ENCODE measurements at places on chromosomes 4 and X.
A peak's percentile ranks its signal among the peaks of the same experiment; 100 is the strongest.

DNA sequence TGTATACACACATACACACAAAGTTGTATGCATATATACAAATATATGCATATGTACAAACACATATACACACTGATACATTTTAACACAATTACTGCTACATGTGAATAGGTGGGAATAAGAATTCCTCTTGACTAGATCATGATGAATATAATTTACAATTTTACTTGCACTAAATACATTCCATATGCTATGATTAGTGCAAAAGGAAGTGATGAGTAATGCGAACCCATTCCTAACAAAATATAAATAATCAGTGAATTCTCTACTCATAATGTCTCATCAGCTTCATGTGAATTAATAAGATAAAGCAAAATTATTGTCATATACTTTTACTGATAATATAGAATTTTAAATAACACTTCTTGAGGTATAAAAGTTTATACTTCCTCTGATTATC is 1077.3 kb upstream of the PCDH10 start:
- peak; percentile 37 for DNase-seq

- DNase-seq: no peak
Measured at GRCh38 chrX:13026877-13027652, 17.4 kb downstream of the FAM9C start.

DNA sequence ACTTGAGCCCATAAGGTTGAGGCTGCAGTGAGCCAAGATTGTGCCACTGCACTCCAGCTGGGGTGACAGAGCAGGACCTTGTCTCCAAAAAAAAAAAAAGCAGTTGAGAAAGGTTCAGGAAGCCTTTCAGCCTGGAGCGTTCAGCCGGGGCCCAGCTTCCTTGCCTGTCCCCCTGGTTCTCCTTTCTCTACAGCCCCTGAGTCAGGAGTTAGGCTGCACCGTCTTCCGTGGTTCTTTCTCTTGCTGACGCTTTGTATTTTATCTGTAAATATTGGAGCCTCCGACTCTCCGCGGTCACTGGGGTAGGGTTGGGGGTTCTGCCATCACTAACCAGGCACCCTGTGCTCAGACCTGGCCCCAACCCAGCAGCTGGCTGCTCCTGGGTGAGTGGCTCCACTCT is 13.8 kb upstream of the UVSSA start:
- no peak for DNase-seq

DNA sequence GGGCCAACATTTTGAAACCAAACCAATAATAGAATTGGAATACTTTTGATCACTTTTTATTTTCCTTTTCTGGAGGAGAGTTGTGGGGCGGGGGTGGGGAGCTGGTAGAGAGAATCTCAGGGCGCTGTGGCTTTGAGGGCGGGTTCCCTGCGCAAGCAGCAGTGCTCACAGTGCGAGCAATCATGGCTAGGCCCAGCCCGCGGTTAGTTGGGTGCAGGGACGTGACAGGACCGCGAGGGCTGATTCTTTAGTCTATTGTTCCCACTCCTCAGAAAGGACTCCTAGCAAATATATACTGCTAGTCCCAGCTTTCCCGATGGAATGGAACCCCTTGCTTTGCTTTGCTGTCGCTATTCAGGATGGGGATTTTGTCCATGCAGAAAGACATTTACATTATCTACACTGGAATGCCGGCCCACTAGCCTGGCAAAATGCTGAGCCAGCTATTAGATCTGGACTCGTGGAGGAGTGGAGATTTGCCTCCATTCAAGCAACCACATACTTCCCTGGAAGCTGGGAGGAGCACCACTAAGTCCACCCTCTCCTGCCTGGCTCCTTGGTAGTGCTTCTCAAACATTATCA is 23.9 kb upstream of the APLN start:
- no peak for DNase-seq

GRCh38 chr4:168787801-168788595 is 222.1 kb downstream of the CBR4 start:
- no peak for DNase-seq

DNA sequence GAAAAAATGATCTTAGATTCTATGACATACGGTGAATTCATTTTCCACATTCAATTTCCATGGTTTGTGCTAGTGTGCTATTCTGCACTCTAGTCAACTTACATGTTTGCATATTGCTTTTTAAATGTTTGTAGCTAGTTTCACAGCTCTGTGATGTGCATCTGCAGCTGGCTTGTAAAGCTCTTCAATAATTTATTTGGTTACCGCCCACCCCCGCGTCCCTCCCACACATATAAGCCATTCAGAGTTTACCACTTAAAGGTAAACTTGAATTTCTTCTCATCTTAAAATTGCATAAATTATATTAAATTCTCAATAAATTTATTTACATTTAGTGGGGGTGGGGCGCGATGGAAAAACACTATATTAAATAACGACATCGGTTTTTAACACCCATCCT is 291 bp upstream of the NBDY start:
- DNase-seq: no peak

DNA sequence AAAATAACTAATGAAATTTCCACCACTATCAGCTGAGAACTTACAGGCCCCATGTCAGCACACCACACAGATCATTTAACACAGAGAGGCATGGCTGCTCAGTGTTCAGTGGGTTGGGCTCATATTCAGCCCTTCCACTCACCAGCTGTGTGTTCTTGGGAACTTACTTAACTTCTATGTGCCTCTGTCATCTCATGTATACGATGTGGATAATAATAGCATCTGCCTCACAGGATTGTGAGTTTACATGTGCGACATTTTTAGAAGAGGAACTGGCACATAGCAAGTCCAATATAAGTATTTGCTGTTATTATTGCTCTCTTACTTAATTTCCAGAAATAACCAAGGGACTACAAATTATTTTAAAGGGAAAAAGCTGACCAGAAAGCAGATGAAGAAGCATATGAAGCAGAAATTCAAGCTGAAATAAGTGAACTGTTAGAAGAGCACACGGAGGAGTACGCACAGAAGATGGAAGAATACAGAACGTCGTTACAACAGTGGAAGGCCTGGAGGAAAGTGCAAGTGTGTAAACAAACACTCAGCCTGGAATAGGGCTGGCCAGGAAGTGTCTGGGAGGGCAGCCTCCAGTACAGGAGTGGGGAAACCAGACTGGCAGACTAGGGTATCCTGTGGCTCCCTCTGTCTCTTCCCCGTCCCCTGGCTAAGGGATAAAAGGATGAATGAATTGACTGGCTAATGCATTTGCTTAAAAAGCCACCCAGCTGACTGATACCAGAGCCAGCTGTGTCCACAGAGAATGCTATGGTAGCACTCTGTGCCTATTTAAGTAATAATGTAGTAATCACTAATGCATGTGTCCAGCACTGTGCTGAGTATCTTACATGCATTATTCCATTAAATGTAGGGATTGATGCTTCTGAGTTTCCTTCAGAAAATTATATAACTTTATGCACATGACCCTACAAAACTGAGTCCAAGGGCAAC is 67.1 kb downstream of the CC2D2A start:
- DNase-seq: no peak

DNA sequence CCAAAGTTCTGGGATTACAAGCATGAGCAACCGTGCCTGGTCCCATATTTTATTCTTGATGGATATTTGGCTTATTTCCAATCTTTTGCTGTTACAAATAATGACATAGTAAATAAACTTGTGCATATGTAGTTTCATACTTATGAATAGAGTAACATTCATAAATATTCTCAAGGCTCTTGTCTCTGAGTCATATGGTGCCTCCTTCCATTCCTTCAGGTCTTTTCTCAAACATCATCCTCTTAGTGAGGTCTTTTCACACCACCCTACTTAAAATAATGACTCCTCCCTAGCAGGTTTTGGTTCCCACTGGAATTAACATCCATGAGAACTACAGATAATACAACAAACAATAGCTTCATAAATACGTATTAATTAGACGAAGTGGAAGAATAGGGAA is 416.6 kb downstream of the IQCM start:
- no peak for DNase-seq

DNA sequence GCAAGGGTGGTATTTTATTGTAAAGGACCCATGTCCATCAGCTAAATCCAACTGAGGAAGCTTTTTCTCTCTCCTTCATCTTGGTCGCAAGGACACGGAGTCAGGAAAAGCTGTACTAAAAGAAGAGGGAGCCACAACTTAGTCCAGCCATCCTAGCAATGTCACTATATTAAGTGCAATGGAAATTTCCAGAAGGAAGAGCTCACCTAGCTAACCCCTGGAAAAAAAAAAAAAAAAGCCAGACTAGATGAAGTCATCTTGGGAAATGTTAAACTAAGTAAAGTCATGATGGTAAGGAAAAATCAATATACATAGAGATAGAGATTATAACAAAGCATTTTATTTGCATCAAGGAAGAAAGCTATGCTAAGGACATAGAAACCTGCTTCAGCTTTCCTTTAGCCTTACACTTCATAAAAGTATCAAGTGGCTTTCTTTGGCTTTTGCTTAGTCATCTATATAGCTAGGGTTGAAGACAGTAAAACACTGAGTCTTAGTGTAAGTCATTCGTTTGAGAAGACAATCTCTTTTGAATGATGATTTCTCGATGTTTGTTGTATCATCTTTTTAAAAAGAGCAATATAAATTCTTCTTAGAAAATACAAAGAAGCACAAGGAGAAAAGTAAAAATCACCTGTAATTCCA is 18.6 kb upstream of the CA5B start:
- DNase-seq: no peak

DNA sequence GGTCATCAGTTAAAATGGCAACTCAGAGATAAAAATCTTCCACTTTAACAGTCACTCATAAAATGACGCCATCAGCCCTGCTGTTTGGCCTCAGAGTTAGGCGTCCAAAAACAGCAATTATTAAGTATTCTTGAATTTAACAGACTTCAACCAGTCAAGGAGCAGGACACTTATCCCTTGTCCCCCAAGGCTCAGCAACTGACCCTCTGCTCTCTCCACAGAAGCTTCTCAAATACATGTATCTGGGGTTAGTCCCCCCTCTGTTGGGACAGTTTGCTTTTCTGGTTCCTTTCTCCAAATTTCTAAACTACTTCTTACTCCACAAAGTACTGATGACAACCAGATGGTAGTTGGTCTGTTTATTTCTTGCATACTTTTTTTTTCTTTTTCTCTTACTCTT is 54.4 kb downstream of the SOD3 start:
- DNase-seq: no peak

- DNase-seq: no peak
Measured at GRCh38 chrX:15749642-15750610, 11.9 kb downstream of the CA5B start.

DNA sequence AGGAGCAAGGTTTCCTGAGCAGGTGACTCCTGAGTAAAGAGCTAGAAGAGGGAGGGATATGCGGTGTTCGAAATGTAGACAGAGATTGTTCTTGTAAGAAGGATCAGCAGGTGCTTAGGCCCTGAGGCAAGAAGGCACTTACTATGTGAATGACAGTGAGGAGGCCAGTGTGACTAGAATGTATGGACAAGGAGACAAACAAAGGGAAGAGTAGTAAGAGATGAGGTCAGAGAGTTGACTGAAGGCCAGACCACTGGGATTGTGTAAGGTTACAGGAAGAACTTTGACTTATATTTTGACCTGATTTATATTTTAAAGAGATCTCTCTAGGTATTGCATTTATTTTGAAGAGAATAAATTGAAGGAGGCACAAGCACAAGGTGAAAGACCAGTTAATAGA is 118.4 kb upstream of the ENPEP start:
- DNase-seq: no peak

DNA sequence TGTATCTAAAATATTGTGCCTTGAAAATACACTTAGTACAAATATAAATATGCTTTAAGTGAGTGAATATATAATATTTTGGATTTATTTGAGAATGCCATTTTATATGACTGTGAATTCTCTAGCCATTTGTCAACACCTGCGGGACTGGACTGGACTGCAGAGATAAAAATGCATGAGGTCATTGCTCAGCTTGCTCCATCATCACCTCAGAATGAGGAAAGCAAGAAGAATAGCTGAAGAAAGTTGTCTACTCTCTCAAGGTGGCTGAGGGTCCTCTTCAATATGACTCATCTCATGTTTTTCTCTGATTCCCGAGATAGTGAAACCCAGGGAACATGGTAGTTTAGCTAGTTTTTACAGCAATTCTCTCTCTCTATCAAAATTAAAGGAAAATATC is 732.5 kb upstream of the AGA start:
- no peak for DNase-seq

GRCh38 chr4:89703829-89704590 is 133.0 kb downstream of the SNCA start:
- no peak for DNase-seq

- DNase-seq: no peak
Measured at GRCh38 chr4:34158878-34159277, 2085.4 kb downstream of the ARAP2 start.

DNA sequence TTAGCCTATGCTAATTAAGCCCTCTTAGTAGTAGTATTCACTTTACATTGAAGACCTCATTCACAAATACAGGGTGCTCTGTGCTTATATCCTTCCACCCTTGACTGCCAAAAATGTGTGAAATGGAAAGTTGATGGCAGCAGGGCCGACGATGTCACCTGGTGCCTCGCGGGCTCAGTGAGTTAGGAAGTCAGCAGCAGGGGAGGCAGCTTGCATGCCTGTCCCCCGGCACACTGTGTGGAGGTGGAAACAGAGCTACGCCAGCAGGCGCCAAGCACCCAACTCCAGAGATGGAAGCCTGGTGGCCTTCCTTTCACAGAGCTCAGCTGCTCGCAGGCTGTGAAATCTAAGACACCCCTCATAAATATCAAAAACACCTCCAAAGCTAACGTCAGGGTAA is 8.4 kb downstream of the MSL3 start:
- DNase-seq: no peak

DNA sequence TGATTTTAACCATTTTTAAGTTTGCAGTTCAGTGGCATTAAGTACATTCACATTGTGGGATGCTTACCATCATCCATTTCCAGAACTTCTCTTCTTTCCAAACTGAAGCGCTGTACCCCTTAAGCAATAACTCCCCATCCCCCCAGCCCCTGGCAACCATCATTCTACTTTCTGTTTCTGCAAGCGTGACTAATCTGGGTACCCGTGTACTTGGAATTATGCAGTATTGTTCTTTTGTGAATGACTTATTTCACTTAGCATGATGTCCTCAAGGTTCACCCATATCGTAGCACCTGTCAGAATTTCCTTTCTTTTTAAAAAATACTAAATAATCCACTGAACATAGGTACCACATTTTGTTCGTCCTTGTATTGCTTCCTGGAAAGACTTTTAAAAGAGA is 32.9 kb downstream of the USP9X start:
- no peak for DNase-seq

DNA sequence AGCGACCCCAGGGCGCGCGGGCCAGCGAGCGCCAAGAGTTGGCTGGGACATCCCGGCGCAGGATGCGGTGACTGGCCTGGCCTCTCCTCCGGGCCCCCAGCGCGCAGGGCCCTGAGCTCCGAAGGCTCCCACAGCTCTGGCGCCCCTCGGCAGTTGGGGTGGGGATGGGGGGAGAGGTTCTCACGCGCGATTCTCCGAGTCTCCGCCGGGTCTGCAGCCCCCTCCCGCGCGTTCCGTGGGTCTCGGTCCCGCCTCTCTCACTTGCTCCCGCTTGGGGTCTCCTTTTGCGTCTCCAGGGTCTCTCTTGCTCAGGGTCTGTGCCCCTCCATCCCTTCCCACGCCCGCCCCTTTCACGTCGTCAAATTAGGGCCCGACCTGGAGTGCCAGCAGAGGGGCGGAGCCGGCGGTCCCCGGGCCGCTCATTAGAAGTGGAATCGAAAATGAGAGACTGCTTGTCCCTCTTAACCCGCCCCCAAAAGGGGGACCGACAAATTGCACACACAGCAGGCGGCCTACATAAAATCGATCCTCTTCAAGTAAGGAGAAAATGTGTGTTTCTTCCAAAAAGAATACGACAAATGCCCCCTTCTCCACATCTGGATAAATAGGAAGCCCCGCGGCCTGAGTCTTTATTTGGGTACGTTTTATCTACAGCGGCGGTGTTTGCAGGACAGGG is 877 bp upstream of the NKX1-1 start:
- DNase-seq: no peak
